Central memory CD4-positive, alpha-beta T cell (primary cell): ENCODE measurements at places on chromosomes 16 and 17.

GRCh38 chr17:4365628-4366326 lies 698 bp downstream of the UBE2G1 start:
- DNase-seq = no peak

DNA sequence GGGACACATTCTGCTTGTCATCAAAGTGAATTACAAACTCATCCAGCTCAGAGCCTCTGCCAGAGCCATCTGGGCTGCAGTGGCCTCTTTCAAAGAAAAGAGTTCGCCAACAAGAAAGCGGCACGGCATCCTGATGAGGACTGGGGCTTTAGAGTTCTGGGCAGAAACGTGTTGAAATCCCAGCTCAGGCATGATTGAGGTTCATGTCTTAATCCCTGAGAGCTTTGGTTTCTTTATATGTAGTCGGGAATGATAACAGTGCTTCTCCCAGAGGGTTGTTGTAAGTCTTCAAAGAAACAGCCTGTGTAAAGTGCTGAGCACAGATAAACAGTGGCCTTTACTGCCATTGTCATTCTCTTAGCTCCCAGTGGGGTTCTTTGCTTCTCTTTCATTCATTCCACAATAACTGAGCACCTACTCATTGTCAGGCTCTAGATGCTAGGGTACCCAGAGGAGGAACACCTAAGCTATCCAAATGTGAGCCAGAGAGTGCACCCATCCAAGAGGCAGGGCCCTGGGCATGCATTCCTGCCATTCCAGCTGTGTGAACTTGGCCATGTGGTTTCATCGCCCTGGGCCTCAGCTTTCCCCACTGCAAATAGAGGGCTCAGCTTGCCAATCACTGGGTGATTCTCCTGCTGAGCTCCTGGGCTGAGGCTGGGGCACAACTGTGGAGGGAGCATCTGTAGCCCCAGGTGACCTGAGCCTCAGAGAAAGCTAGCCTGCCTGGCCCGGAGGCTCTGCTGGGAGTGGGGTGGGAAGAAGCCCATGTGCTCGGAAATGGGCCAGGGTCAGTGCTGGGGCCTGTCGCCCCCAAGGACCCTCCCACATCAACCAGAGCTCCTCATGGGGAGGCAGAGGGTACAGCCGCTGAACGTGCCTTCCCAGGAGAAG lies 38.3 kb upstream of the CRHR1 start:
- no peak for DNase-seq

- DNase-seq = no peak
Observed at GRCh38 chr17:57319806-57320205, 63.5 kb downstream of the MSI2 start.

DNA sequence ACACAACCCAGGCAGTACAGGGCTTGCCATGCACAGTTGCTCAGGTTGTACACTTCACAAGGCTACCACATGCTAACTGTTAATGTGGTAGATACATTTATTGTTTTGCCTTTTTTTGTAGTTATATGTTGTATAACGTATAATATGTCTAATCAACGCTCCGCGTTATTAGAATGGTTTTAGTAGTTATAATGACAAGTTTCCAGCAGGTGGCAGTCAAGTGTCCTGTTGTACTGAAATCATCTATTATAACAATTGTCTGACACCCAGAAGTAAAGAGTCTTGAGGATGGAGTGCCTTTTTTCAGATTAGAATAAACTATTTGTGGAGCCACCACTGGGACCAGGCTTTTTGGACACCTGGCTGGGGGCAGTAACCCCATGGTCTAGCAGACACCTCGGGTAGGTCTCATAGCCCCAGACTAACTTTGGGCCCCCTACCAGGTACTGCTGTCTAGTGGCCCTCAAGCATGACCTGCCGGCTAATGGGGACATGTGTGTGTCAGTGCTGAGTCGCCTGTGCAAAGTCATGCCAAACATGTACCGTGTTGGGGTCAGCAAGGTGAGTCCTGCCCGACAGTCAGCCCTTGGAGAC lies 32.8 kb downstream of the MYO15A start:
- peak; percentile 48 for DNase-seq

- no peak for DNase-seq
Observed at GRCh38 chr17:45893725-45894021, 681 bp upstream of the MAPT start.

- DNase-seq = no peak
Observed at GRCh38 chr16:27374221-27374803, 27.7 kb upstream of the IL21R start.

- DNase-seq = no peak
Observed at GRCh38 chr17:28509789-28510188, 3.6 kb downstream of the FOXN1 start.

DNA sequence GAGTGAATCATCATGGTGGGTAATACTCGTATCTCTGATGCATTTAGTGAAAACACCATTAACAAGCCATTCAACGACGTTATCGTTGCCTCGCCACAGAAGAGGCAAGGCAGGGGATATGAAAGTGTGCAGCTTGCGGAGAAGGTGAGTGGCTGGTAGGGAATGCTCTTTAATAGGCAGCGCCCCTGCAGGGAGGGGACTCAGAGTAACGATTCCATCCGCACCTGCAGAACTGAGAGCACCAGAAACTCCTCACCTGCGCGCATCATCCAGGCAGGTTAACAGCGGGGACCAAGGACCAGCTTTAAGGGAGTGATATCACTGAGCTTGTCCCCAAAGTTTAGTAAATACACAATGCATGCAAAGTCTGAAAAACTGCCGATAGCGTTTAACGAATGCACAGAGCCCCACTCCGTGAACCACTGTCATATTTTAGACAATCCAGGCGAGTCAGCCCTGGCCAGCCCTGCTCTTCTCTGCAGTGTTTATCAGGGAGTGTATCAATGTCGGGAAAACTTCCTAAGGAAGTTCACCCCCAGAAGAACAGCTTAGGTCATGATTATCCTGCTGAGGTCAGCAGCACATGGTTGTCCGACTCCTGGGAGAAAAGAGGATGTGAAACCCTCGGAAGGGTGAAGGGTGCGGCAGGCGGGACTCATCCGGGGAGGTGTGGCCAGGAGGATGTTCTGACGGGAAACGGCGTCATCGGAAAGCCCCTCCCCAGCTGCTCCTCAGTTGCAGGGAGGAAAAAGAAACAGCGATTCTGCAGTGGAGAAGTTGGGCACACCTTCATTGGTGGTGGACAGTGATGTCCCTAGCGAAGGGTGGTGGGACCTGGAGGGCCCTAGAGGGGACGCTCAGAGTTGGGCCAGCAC lies 68.5 kb upstream of the DNAH17 start:
- peak; percentile 53 for DNase-seq

DNA sequence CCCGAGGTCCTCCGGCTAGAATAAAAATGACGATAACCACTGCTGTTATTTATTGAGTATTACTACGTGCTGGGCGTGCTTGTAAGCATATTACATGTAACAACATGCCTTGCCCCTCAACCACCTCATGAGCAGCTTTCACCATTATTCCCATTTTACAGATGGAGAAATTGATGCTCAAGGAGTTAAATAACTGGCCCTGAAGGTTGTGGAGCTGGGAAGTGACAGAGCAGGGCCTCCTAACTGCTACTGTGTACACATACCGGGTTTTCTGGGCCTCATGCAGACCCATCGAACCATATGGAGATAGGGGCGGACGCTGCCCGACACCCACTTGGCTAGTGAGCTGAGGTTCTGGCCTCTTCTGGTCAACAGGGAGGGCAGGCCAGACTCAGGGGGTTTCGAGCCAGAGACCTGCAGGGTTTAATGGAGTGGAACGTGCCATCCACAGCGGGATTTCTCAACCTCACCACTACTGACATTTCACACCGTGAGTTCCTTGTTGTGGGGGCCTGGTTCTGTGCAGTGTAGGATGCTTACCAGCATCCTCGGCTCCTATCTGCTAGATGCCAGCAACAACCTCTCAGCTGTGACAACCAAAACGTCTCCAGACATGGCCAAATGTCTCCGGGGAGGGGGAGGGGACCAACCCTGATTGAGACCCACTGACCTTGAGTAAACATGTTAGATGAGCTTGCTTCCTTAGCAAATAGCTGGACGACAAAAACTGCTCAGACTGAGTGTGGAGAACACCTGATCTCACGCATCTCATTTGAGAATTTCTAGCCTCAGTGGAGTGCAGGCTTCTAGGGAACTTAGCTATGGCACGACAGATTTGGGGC lies 432.0 kb downstream of the SLC39A11 start:
- no peak for DNase-seq

DNA sequence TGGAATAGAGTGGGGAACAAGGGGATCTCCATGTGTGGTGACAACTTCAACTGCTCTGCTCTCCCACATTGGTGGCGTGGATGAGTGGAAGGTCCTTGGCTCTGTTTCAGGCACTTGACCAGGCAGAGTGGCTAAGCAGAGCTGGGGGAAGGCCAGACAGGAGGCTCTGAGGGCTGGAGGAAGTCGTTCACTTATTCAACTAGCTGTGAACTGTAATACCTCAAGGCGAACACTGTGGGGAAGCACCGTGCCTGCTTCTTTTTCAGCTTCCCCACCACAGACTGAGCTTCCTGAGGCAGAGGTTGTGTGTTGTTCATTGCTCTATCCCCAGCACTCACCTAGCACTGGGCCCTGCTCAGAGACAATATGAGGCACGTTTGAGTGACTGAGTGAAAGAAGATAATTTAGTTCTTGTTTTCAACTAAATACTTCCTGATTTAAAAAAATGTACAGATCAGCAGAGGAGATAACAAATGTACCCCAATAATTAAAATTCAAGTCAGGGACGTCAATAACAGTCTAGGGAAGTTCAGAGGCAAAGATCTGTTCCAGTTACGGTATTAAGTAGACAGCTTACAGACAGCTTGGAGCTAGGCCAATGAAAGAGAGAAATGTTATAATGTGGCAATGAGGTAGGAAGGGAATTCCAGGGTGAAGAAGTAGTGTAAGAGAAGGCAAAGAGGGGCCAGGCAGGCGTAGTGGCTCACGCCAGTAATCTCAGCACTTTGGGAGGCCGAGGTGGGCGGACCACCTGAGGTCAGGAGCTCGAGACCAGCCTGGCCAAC lies 34.7 kb downstream of the MYO18A start:
- peak; percentile 69 for DNase-seq

GRCh38 chr17:68456339-68457167 lies 743 bp downstream of the WIPI1 start:
- no peak for DNase-seq

DNA sequence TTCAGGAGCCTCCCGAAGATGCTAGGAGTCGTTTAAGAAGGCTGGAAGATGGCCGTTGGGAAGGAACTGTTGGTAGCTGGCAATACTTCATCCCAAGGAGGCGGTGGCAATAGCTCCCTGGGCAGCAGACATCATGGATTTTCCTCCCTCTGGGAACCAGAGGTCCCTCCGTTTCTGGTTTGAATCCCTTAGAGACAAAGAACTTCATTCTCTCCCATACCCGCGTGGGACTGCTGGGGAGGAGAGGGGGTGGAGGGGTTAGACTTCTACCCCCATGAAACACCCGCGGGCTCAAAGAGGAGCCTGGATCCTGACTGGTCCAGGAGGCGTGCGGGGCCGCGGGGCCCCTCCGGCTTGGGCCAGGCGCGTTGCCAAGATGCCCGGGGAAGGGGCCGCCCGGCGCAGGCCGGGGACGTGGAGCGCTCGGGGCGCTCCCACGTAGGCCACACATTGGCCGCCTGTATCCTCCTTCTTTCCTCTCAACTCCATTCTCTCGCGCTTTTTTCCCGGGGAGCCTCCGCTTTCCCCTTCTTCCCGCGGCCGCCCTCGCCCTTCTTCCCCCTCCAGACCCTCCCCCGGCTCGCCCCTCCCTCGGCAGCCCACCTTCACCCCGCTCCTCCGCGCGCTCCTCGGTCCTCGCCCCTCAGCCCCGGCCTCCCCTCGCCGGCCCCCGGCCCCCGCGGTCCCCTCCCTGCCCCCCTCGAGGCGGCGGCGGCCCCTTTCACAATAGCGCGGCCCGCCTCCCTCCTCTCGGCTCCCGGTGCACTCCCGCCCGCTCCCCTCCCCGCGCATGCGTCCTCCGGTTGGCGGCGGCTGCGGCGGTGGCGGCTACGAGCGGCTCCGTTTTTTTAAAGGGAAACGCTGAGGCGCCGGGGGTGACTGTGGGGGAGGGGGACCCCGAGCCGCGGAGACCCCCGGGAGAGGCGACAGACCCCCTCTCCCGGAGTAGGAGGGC lies at the start of gene MSL1:
MSL1 (plus strand) TSS at position 791 of the 955 bp plus-strand sequence. CDS start 642 bp downstream, outside the sequence.
- DNase-seq = peak; percentile 85

GRCh38 chr17:28572259-28573039 lies 1.1 kb upstream of the PIGS start:
- no peak for DNase-seq

DNA sequence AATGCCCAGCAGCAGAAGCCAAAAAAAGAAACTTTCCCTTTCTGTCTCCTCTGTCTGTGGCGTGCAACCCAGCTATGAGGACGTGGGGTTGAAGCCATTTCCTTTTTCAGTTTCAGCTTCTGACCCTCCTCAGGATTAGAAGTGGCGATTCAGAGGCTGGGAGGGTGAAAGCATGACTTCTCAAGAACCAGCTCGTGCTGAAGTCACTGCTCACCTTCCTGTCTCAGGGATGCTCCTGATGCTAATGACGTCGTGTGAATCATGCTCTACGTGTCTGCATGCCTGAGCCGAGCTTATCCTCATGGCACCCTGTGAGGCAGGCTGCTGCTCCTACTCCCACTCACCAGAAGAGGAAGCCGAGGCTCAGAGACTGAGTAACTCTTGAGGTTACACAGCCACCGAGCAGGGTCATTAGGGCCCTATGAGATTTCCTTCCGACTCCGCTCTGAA lies 5.7 kb upstream of the LPO start:
- DNase-seq = no peak

DNA sequence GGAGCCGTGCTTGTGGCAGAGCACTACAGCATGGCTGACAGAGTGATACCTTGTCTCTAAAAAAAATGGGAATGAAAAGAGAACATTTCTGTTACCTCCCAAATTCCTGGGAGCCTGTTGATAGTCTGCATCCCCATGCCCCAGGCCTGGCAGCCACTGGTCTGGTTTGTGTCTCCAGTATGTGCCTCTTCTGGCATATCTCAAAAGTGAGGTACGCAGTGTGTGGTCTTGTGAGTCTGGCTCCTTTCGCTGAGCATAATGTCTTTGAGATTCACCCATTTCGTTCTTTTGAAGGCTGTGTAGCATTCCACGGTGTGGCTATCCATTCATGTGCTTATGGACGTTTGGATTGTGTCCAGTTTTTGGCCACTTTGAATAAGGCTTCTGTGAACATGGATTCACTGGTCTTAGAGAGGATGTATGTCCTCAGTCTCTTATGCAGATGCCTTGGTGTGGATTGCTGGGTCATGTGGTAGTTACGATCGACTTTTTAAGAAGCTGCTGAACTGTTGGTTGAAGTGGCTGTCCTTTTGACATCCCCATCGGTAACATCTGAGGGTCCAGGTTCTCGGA lies 39.1 kb downstream of the PRMT7 start:
- DNase-seq = no peak

GRCh38 chr17:38404174-38404943 lies 23.9 kb upstream of the ARHGAP23 start:
- DNase-seq = no peak

GRCh38 chr16:84673561-84673960 lies 25.2 kb downstream of the KLHL36 start:
- no peak for DNase-seq
